Spleen (tissue), 13 donors: ENCODE measurements at places on chromosomes 6 and 20.

DNA sequence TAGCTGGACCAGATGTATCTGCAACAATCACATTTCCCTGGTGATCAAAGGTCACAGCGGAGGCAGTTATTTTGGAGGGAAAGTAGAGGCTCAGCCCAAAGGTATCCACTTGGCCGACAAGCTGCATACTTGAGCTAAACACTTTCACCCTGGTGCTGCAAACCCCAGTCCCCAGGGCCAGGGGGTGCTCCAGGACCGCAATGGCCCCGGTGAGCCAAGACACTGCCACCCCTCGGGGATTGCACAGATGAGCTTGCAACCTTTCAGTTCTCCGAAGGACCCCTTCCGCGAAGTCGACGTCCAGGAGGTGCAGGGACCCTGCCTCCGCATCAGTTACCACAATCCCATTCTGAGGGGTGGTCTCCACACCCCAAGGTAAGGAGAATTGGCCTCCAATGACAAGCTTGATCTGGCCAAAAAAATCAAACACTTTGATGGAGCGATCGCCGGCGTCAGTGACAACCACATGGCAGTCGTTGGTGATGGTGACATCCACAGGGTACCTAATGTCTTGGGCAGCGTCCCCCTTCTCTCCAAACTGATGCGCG, 823 bp downstream of the NHLRC1 start:
- no peak overlapping the region for H3K27ac ChIP-seq
- DNase-seq = no peak
- no peaks in the 10 kb centered on the region for H3K27me3 ChIP-seq

DNA sequence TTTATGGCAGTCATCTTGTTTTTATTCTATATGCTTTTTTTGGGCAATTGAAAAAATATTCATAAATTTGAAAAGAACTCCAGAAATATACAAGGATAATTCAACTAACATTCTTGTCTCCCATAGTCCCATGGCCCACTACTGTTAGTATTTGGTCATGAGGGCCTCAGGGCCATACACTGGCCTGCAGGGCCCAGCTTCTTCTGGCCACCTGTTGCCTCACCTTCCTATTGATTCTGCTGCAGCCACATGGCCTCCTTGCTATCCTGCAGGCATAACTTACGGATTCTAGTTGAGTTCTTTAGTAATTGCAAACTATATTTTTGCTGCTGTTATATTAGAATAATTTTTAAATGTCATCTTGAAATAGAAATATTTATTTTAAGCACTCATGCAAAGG, 72.6 kb downstream of the SCAND1 start:
- DNase-seq = no peak
- H3K36me3 ChIP-seq = peaks cover 59% of the 10 kb centered on the region
- peaks cover 20% of the 10 kb centered on the region for H3K4me1 ChIP-seq
- H3K4me3 ChIP-seq = no peak overlapping the region
- no peak overlapping the region for H3K27ac ChIP-seq
- H3K27me3 ChIP-seq = no peaks in the 10 kb centered on the region

DNA sequence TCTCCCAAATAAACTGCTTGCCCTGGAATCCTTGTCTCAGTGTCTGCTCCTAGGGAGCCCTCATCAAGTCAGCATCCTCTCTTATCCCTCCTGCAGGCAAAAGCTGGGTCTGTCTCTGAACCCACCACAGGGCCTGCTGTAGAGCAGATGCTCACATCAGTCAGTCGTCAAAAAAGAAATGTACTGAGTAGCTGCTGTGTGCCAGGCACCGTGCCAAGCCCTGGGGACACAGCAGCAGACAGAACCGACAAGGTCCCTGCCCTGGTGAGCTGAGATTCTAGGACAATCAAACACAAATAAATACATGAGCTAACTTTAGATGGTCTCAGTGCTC, 68.5 kb downstream of the EYA2 start:
- no peaks in the 10 kb centered on the region for H3K36me3 ChIP-seq
- no peaks in the 10 kb centered on the region for H3K4me1 ChIP-seq
- no peak overlapping the region for H3K4me3 ChIP-seq
- peak; percentile 29 for DNase-seq
- no peak overlapping the region for H3K27ac ChIP-seq

DNA sequence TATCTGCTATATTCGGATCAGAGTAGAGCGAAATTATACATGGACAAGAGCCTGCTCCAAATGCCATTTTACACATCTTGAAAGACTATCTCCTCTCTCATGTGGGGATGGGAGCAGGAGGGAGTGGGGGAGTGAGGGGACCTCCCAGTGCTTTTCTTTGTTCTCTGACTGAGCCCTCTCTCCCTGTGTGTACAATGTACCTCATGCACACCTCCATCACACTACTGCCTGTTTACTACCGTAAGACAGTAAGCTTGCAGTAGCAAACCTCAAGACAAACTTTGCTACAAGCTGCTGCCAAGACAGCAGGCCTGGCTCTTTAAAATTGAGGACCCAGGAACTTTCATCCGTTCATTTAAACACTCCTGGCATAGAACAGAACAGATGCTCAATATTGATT, 7.2 kb downstream of the NHSL1 start:
- no peaks in the 10 kb centered on the region for H3K36me3 ChIP-seq
- no peak overlapping the region for H3K27ac ChIP-seq
- no peaks in the 10 kb centered on the region for H3K4me1 ChIP-seq
- H3K4me3 ChIP-seq = no peak overlapping the region

DNA sequence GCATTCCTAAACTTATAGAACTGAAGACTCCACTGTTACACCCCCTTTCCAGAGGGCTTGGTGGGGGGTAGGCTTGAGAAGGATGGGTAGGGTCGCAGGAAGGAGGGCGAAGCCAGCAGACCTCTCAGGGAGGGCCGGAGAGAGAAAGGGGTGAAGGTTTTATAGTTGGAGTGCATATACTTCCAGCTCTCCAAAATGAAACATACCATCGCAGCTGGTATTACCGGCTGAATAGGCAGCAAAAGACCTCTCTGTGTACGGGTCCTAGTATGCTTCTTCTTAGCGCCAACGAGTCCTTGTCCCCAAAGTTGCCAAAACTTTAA, 1.0 kb upstream of the VGLL2 start:
- H3K27me3 ChIP-seq = peaks cover 72% of the 10 kb centered on the region
- peak overlapping the region; percentile 26 for H3K4me3 ChIP-seq
- peaks cover 18% of the 10 kb centered on the region for H3K4me1 ChIP-seq
- H3K27ac ChIP-seq = no peak overlapping the region
- no peaks in the 10 kb centered on the region for H3K36me3 ChIP-seq

- H3K27me3 ChIP-seq = peaks cover 6% of the 10 kb centered on the region
- H3K4me1 ChIP-seq = no peaks in the 10 kb centered on the region
- no peak for DNase-seq
- H3K27ac ChIP-seq = no peak overlapping the region
- no peaks in the 10 kb centered on the region for H3K36me3 ChIP-seq
Measured at GRCh38 chr20:61762167-61762710, 303.4 kb downstream of the TAF4 start.

DNA sequence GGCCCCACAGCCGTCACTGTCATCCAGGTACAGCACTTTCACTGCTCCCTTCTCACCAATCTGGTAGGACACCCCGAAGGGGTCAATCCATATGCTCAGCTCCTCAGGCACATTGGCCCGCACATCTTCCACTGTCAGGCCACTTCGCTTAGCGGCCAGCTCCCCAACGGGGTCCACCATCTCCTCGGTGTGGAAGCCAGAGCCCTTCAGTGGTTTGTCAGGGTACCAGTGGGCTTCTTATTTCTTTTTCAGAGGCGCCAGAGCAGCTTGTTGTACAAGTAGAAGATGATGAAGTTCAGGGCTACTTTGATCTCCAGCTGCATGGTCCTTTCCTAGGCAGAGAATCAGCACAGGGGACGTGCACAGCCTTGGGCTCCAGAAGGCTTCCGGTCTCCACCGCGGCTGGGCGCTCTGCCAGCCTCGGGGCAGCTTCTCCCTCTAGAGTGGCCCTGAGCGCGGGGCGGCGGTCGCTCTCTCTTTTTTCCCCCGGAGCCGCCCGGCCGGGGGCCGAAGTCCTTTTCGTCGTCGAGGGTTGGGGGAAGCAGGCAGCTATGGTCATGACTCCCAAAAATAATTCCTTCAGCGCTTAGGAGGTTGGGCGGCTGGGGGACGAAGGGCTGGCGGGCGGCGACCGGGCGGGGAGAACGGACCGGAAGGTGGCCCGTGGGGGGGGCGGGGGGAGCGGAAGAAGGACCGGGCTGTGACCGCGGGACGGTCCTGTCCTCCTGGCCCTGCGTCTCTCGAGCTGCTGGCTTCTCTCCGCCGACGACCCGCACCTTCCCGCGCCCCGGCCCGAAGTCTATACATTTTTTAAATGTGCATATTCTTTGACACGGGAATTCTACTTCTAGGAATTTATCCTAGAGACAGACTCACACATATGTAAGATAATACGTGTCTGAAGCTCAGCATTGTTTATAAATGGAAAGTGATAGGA, 6.5 kb upstream of the ZSCAN9 start:
- DNase-seq = peak; percentile 91
- H3K4me1 ChIP-seq = peaks cover 16% of the 10 kb centered on the region
- H3K4me3 ChIP-seq = peak overlapping the region; percentile 51
- no peaks in the 10 kb centered on the region for H3K36me3 ChIP-seq
- H3K27ac ChIP-seq = peak overlapping the region; percentile 85

DNA sequence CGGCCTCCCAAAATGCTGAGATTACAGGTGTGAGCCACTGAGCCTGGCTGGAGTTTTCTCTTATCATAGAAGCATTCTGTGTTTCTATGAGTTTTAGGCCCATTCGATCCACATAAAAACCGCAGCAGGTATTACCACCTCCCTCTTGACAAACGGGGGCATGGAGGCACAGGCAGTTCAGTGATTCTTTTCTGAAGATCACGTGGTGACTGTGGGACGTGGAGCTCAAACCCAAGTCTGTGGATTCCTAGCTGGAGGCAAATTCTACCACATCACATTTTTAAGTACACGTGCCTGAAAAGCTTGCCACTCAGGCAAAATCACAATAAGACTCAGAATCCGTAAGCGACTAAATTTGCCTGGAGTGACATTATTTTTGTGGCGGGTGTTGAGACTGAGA, 191.3 kb downstream of the GMPR start:
- H3K27me3 ChIP-seq = no peaks in the 10 kb centered on the region
- peaks cover 39% of the 10 kb centered on the region for H3K4me1 ChIP-seq
- no peak overlapping the region for H3K4me3 ChIP-seq
- no peak for DNase-seq

DNA sequence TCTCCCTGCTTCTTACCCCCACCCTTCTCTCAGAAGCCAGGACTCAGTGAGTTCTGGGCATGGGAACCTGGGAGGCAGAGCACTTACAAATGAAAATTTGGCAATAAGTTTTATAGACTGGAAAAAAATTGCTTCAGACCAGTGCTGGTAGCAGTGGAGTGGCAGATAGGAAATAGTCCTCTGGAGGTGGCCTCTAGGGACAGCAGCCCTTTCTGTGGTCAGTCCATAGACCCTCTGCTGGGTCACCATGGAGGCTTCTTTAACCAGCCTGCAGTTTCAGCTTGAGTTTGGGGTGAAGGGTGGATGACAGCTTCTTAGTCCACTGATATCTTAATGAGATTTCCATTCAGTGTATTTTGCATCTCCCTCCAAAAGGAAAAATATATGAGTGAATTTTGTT, 179.1 kb downstream of the ARID1B start:
- H3K36me3 ChIP-seq = no peaks in the 10 kb centered on the region
- no peak for DNase-seq
- H3K27ac ChIP-seq = peak overlapping the region; percentile 28
- H3K4me3 ChIP-seq = no peak overlapping the region
- no peaks in the 10 kb centered on the region for H3K27me3 ChIP-seq

DNA sequence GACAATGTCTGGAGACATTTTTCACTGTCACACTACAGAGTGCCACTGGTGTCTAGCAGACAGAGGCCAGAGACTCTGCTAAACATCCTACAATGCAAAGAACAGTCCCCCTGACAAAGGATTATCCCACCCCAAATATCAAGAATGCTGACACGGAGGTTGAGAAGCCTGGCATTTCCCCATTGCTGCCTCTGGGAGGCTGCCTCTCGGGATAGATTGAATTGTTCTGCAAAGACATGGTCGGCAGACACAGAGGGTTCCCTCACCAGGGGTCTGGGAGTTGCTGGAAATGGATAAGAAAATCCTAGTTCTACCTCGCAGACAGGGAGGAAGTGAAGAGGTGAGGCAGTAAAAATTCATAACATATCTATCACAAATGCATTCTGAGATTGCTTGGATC, 166.4 kb upstream of the AGPAT4 start:
- no peaks in the 10 kb centered on the region for H3K27me3 ChIP-seq
- H3K4me1 ChIP-seq = peaks cover 3% of the 10 kb centered on the region
- H3K4me3 ChIP-seq = no peak overlapping the region

DNA sequence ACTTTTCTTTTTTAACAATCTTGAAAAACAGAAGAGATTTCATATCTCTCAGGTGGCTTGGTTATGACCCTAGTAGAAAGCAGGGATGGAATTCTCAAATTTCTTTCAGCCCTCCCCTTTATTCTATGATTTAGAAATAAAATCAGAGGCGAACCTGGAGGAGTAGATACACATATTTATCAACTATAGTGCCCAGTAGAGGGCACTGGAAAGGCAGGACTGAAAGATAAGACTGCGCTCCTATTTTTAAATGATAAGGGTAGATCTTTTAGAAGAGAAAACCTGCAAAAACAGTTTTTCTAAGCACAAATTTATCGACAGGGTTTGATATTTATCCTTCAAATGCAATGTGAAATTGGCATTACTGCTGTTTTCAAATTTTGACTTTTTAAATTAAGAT, 1296.6 kb downstream of the EPHA7 start:
- H3K36me3 ChIP-seq = no peaks in the 10 kb centered on the region
- no peak overlapping the region for H3K4me3 ChIP-seq
- no peaks in the 10 kb centered on the region for H3K27me3 ChIP-seq
- H3K4me1 ChIP-seq = no peaks in the 10 kb centered on the region
- DNase-seq = no peak

- no peaks in the 10 kb centered on the region for H3K27me3 ChIP-seq
- no peak overlapping the region for H3K27ac ChIP-seq
- no peak overlapping the region for H3K4me3 ChIP-seq
Measured at GRCh38 chr6:72084992-72085569, 198.7 kb downstream of the RIMS1 start.

DNA sequence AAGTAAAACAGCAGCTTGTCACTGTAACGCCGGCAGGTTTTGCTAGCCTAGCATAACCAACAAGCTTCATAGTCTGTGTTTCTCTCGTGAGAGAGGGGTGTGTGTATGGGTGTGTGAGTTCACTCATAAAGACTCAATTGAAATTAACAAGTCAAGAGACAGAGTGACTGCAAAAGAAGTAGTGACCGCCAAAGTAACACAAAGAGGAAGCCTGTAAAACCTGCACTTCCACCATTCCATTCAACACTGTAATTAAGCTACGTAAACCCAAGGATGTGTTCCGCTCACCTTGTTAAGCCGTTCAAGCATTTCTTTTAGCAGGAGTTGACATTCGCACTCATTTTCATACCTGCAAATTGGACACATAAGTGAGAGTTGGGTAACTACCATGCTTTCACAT, 6.6 kb downstream of the BFSP1 start:
- peaks cover 1% of the 10 kb centered on the region for H3K27me3 ChIP-seq
- no peak overlapping the region for H3K4me3 ChIP-seq
- H3K4me1 ChIP-seq = no peaks in the 10 kb centered on the region
- no peaks in the 10 kb centered on the region for H3K36me3 ChIP-seq

GRCh38 chr20:7426890-7427496, 513.3 kb downstream of the HAO1 start:
- no peaks in the 10 kb centered on the region for H3K36me3 ChIP-seq
- no peak overlapping the region for H3K27ac ChIP-seq
- no peaks in the 10 kb centered on the region for H3K4me1 ChIP-seq
- no peak overlapping the region for H3K4me3 ChIP-seq
- no peak for DNase-seq
- H3K27me3 ChIP-seq = no peaks in the 10 kb centered on the region
